ENCODE measurements at places on chromosomes 13 and 19.

DNA sequence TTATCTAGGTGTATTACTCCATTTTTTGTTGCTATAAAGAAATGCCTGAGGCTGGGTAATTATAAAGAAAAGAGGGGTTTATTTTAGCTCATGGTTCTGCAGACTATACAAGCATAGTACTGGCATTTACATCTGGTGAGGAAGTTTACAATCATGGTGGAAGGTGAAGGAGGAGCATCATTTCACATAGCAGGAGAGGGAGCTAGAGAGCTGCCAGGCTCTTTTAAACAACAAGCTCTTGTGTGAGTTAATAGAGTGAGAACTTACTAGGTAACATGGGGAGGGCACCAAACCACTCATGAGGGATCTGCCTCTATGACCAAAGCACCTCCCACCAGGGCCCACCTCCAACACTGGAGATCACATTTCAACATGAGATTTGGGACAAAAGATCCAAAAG lies 221.7 kb upstream of the GPC6 start:
- DNase-seq = no peak

DNA sequence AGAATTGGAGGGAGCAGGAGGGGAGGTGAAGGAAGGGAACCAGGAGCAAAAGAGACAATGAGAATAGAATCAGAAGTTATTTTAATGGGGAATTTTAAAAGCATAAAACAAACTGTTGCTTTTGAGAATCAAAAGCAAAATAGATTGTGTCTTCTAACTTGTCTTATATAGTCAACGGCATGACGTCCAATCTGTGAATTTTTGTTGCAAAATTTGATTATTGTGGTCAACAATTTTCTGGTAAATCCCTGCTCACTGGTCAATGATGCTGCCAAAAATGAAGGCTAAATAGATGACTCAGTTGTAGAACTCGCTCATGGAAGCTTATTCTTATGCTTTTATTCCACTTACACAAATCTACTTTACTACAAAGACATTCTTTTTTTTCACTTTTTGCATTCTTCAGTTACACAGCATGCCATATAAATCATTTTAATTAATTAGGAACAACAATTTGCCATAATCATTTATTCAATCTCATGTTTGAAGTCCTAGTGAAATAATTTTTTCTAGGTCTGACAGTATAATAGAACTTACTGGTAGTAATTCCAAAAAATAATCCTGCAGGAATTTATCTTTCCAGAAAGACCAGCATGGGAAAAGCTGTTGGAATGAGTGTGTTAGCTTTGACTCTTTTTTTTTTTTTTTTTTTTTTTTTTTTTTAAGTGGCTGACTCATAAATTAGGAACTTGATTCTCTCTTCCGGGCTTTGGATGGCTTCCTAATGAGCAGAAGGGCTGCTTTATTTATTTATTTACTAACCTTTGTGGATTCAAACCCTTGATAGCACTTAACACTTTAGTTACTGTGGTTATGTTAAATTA lies 256.9 kb downstream of the SPRY2 start:
- DNase-seq = peak; percentile 91

- DNase-seq = no peak
Measured at GRCh38 chr19:55157064-55157908, at the start of gene TNNI3. TSS of gene TNNI3 (minus strand) at chr19:55157732. CDS start at chr19:55157589, 143 bp downstream.

- no peak for DNase-seq
Measured at GRCh38 chr13:114035583-114036531, 62.0 kb upstream of the C13orf46 start.

DNA sequence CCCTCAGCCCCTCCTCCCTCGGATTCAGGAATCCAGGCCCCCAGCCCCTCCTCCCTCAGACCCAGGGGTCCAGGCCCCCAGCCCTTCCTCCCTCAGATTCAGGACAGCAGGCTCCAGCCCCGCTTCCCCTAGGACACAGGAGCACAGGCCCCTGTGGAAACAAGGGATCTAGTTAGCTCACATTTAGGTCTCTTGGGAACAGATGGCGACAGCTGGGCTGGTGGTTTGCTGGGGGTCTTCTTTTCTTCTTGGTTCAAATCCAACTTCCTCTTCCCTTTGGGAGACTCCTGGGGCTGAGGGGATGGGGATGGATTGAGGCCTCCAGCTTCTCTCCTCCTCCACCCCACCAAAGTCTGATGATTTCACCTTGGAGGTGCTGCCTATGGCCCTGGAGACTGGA lies 19.6 kb downstream of the ZNF575 start:
- DNase-seq = no peak

DNA sequence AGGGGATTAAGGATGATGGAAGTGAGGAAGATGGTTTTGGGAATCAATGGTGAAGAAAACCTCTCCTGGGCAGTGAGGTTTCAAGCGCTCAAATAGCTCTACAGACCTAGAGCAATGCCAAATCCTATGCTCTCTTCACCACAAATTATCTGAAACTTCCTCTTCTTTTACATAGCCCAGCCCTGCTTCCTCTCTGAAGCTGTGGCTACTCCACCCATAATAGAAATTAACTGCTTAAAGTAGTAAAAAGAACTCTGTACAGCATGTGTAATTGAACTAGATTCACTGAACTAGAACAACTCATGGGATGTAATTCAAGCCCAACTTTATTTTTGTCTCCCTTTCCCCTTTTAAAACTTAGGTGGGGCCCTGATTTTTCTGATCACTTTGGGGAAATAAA lies 20.4 kb upstream of the IFT88 start:
- DNase-seq = no peak

All from AG04449 (cell line).